ENCODE measurements at places on chromosomes 3 and 15.

DNA sequence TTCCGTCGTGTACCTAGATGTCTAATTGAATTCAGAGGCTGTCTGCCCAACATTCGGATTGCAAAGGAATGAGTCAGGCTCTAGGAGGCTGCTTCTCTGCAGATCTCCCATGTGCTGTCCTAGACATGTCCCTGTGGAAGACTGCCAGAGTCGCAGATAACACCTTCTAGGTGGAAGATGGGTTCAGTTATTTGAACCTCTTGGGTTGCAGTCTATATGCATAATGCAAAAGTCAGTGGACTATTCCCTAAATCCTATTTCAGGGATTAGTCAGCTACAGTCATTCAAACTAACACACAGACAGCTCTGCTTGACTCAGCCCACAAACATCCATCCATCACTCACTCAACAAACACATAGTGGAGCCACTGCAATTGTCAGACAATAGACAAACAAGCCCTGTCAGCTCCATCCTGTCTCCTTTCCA lies 300.0 kb upstream of the CTNNB1 start:
- DNase-seq, result no peak

DNA sequence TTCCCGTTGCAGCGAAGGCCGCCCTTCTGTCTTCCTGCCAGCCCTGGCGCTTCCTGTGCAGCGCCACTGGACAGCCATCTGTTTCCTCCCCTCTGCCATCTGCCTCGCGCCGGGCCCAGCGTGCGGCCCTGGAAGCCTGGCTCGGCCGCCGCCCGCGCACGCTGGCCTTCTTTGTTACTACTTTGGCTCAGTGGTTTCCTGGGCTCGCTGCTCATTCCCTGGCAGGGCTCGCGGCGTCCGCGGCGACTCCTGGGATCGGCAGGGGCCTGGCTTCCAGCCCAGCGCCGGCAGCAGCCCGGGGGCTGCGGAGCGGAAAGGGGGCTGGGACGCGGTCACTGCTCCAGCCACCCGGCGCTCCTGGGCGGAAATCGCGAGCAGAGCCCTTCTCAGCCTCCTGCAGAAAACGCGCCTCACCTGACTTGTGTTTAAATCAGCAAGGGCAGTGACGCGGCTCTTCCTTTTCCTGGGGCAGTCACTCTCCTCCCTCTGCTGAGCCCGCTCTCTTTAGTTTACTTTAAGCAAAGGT lies 10.0 kb downstream of the CMTM7 start:
- DNase-seq, result peak; percentile 82

GRCh38 chr15:95440712-95441111 lies 889.8 kb upstream of the NR2F2 start:
- DNase-seq, result no peak

- no peak for DNase-seq
Measured at GRCh38 chr3:121483290-121483689, 62.5 kb downstream of the POLQ start.

- no peak for DNase-seq
Measured at GRCh38 chr3:167346171-167346570, 33.9 kb downstream of the ZBBX start.

DNA sequence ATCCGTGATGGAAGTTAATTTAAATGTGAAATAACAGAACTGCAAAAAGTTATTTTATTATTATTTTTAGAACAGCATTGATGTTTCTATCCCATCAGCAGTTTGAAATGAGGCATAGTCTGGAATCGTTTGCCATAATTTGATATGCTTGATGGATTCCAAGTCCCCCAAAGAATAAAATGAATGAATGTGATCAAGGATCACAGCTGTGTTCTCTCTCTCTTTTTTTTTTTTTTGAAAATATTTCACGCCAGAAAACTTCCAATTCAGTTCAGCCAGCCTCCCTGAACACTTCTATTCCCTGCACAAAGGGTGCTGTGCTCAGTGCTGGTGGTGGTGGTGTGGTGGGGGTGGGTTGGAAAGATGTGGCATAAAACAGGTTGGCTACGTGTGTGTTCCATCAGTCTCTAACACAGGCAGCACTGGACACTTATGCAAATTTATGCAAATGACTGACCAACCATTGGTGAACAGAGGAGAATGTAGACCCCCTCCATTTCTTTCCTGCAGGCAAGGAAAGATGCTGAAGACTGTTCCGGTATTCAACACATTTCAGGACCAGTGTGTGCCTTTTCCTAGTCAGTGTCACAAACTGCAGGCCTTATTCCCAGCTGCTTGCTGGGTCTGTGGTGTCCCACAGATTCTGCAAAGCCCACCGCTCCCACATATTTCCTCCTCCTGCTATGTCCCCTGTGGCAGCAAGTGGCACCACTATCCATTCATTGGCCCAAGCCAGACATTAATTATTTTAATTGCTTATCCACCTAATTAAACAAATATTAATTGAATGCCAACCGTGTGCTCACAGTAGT lies 10.6 kb downstream of the ARNT2 start:
- DNase-seq, result no peak

DNA sequence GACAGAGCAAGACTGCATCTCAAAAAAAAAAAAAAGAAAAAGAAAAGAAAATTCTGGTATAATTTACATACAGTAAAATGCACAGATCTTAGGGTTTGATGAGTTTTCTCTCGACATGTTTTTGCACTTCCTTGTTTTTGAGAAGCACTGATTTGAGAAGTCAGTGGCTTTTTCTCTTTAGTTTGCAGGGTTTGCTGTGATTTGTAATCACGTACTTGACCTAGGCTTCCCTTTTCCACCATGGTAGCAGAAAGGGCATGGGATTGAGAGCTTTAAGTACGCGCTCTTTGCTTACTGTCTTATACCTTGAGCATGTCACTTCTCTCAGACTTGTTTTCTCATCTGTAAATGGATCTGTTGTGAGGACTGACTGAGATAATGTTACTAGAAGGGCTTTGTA lies 4.1 kb downstream of the VHL start:
- DNase-seq, result no peak

- no peak for DNase-seq
Measured at GRCh38 chr3:42713747-42714146, 11.1 kb upstream of the HHATL start.

- peak; percentile 41 for DNase-seq
Measured at GRCh38 chr15:84570164-84570735, 30.6 kb upstream of the ZSCAN2 start.

GRCh38 chr3:106839576-106840280 lies 537.5 kb upstream of the CCDC54 start:
- no peak for DNase-seq

- no peak for DNase-seq
Measured at GRCh38 chr3:2558796-2559195, 460.1 kb downstream of the CNTN4 start.

- peak; percentile 1 for DNase-seq
Measured at GRCh38 chr3:42476225-42477125, 26.0 kb upstream of the VIPR1 start.

DNA sequence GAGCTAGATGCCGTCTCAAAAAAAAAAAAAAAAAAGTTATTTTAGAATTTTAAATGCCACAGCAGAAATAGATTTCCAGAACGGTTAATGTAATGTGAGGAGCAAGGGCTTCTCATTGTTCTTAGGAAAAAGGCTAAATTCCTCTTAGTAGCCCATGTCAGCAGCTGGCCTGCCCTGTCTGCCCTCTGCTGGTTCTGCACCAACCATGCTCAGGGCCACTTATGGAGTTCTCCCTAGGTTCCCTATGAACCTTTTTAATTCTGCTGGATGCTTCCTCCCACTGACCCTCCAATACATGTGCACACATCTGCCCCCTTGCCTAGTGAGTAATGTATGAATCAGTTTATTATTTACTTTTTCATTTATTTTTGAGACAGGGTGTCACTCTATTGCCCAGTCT lies 32.2 kb upstream of the DPPA4 start:
- no peak for DNase-seq

- DNase-seq, result no peak
Measured at GRCh38 chr3:159711560-159712333, 276.9 kb upstream of the IL12A start.

DNA sequence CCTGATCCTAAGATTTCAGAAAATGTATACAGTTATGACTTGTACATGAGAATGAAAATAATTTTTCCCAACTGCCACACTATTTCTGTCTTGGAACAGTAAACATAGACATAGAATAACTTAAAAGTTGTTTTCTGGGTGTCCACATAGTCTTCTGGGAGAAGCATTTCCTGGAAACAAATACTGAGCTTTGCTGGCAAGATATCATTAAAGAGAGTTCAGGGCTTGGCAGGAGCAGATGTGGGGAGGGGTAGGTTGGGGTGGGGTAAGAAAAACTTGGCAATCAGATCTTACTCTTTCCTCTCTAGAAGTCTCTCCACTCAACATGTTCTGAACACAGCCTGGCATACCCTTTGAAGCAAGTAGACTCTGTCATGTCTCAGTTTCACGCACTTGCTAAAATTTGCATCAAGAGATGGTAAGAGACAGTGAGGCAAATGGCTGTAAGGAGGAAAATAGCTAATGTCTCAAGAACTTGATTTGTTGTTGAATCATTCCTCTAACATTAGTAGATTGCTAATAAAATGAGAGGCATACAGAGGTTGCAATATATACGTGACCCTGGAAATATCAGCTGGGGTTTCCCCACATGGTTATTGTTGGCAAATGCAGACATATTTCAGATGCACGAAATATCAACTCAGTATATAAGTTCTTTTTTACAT lies 27.3 kb upstream of the ABI3BP start:
- DNase-seq, result no peak

- no peak for DNase-seq
Measured at GRCh38 chr15:68249058-68249713, 19.7 kb upstream of the CLN6 start.

DNA sequence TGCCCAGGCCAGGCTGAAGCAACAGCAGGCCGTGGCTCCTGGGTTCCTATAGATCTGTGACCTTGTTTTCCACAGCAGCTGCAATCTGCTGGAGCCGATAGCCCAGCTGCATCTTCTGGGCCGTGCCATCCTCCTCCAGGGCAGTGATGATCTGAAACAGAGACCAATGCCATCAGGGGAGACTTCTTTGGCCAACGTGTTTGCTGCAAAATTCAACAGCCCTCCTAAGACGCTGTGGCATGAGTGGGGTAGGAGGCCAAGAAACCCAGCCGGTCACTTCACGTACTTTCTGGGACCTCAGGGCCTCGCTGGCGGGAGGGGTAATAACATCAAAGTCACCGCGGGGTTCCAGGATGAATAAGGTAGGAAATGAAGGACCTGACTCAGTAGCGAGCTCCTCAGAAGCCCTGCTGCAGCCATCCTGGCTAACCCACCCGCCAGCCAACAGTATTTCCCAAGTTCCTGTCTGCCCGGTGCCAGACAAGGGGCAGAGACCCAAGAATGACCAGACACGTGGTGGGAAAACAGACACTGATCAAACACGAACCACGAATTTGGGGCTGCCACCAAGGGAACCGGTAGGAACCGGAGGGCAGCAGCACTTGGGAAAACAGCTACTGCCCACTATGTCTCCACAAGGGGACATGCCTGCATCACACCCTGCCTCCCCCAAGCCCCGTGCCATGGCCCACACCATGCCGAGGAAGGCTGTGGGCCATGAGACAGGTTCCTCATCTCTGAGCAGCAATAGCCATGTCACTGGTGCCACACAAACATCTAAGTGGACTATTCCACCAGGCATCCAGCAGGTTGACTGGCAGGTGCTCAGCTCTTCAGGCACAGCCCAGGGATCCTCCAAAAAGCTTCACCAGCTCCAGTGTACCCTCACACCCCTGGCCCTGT lies 25.2 kb downstream of the PLXNB1 start:
- DNase-seq, result no peak

DNA sequence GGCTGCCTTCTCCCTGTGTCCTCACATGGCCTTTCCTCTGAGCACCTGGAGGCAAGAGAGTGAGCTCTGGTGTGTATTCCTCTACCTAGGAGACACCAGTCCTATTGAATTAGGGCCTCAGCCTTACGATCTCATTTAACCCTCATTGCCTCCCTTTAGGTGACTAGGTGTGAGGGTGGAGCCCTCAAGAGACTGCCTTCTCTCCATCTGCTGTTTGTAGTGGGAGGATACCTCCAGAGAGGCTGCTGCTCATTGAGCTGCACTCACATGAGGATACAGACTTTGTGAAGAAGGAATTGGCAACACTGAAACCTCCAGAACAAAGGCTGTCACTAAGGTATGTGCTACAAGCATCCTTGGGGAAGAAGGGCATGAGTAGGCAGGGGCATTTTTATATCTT lies at the start of gene CCR8:
Gene CCR8, plus strand, starts transcription at position 217 of the 400 bp plus-strand sequence. CDS start 2,623 bp downstream, outside the sequence.
- DNase-seq, result no peak

- no peak for DNase-seq
Measured at GRCh38 chr15:70778258-70779076, 15.1 kb upstream of the UACA start.

GRCh38 chr3:11389386-11390268 lies 117.4 kb downstream of the ATG7 start:
- no peak for DNase-seq

DNA sequence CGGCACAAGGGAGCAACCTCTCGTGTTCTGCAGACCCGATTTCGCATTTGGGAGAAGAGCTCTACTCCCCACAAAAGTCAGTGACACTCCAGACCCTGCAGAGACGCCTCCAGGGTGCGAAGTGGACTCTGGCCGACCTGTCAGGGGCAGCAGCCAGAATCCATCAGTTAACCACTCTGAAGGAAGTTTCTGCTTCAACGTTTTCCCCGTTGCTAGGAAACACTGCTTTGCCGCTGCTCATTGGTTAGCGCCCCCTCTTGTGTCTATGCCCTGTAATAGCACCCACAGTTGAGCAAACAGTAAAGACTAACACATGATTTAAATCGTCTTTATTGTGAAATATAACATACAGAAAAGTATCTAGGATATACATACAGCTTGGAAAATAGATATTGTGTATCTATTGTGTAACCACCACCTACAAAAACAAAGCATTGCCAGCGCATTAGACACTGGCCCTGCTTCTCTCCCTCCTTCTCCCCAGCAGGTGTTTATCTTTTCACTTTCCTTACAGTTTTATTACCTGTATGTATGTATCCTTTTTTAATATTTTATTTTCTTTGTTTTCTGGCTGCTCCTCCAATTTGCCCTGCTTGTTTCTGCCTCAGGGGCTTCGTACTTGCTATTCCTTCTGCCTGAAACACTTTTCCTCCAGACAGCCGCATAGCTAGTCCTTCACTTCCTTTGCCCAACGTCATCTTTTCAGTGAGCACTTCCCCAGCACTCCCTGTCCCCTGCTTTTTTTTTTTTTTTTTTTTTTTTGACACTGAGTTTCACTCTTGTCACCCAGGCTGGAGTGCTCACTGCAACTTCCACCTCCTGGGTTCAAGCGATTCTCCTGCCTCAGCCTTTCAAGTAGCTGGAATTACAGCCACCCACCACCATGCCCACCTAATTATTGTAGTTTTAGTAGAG lies 38.8 kb downstream of the TMEM40 start:
- peak; percentile 51 for DNase-seq

GRCh38 chr3:84836961-84837360 lies 121.8 kb upstream of the CADM2 start:
- peak; percentile 92 for DNase-seq

DNA sequence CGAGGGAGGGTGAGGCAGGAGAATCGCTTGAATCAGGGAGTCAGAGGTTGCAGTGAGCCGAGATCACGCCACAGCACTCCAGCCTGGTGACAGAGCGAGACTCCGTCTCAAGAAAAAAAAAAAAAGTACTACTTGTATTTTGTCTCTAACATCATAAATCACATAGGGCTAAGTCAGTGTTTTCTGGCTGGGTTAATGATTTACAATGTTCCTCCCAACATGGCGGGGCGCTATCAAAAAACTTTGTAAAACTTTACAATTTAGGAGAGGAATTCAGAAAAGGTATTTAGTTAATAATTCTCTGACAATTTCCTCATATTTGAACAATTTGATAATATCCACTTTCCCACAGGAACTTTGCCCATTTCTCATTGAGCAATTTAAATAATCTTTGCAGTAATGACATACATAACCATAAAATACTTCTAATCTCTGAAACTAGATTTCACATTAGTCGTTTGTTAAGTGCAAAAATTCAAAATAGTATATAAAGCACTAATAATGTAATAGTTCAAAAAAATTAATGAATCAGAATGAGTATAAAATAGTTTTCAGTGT lies 26.6 kb upstream of the B3GNT5 start:
- no peak for DNase-seq

All from NCI-H2081 (cell line).